Activated naive CD8-positive, alpha-beta T cell treated with anti-CD3 and anti-CD28 coated beads, Interleukin-2, amount 50 U/mL, for 24 hours (primary cell): ENCODE measurements at places on chromosomes 2 and 18.

DNA sequence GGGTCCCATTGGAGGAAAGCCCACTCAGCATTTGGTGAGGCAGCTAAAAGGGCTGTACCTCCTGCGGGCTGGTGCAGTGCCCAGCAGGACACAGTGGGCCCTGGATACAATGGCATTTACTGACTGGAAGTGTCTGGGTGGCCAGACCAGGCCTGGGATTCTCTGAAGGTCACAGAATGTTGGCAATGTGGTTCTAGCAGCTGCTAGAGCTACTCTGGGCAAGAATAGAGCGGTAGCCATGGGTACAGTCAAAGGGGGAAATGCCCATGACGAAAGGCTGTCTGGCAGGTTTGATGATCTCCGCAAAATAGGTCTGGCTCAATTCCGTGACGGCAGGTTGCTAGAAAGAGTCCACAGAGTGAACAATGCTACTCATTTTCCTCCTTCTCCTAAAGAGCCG lies 241.8 kb downstream of the AFF3 start:
- H3K27ac ChIP-seq = no peak overlapping the region
- H3K4me3 ChIP-seq = no peak overlapping the region
- H3K4me1 ChIP-seq = no peaks in the 10 kb centered on the region
- no peak for DNase-seq

DNA sequence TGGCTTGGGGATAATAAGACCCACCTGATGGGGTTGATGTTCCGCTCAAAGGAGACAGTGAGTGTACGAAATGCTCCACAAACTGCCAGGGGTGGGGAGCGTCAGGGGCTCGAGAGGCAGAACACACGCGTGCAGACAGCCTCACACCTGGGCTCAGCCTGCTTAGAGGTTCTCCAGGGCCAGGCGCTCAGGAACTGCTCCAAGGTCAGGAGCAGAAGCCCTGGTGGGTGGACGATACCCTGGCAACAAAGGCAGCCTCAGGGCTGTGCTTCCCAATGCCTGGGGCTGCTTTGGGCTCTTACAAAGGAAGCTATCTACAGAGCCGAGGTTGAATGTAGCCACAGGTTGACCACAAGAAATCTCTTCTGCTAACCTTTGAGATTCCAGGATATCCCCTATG lies 114.4 kb downstream of the CLIP4 start:
- H3K27me3 ChIP-seq = peaks cover 6% of the 10 kb centered on the region
- H3K4me3 ChIP-seq = no peak overlapping the region
- H3K27ac ChIP-seq = no peak overlapping the region
- H3K36me3 ChIP-seq = no peaks in the 10 kb centered on the region

DNA sequence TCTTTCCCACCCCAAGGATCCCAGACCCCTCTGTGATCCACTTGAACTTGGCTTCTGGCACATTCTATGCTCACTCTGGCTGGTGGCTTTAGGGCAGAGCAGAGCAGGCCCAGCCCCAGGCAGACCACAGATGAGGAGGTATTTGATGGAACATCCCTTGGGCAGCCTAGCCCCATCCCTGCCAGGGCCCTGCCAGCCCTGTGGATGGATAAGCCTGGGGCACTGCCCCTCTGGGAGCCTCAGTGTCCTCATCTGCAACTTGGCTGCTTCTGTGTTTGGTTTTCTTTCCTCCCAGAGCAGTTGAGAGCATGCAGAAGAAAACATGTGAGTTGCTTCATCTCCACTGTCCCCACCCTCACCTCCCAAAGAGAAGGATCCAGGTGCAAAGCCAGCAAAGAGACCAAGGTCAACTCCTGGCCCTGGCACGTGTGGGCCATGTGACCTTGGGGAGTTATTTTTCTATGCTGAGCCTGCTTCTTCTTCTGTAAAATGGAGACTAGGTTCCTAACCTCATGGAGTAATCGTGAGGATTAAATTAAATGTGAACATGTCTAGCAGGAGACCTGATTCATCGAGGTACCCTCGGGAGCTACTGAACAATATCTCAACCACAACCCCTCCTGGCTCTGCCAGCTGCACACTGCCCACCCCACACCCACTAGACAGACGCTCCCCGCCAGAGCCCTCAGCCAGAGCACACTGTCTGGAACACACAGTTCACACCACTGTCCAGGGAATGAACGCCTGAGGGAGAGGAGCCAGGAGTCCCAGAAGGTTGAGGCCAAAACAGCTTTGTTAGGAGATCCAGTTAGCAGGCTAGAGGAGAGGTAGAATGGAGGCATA lies 14.6 kb upstream of the TNS1 start:
- no peak overlapping the region for H3K27ac ChIP-seq
- no peaks in the 10 kb centered on the region for H3K36me3 ChIP-seq
- no peak overlapping the region for H3K4me3 ChIP-seq
- peaks cover 7% of the 10 kb centered on the region for H3K27me3 ChIP-seq
- DNase-seq = no peak
- no peaks in the 10 kb centered on the region for H3K4me1 ChIP-seq

GRCh38 chr2:83067947-83068346 lies 1391.1 kb downstream of the SUCLG1 start:
- H3K36me3 ChIP-seq = no peaks in the 10 kb centered on the region
- DNase-seq = no peak
- no peak overlapping the region for H3K27ac ChIP-seq

- H3K36me3 ChIP-seq = no peaks in the 10 kb centered on the region
- peaks cover 2% of the 10 kb centered on the region for H3K27me3 ChIP-seq
- no peak overlapping the region for H3K4me3 ChIP-seq
- H3K4me1 ChIP-seq = peaks cover 1% of the 10 kb centered on the region
Observed at GRCh38 chr18:74333091-74333490, 17.5 kb downstream of the C18orf63 start.

DNA sequence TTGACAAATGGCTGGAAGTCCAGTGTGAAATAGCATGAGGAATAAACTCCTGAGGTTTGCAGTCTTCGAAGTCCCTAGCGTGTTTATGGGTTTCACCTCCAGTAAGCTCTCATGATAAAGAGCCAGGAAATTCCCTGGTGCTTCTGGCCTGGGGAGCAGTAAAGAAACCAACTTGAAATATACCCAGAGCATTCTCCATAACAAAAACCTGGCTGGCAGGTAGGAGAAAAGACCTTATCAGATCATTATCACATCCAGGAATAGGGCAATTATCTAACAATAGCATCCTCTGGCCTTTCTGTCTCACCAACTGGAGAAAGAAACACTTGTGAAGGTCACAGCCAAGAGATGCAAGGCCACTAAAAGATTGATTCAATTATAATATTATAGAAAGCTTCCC lies 513.6 kb upstream of the LRRTM4 start:
- H3K4me3 ChIP-seq = no peak overlapping the region
- no peaks in the 10 kb centered on the region for H3K4me1 ChIP-seq
- no peaks in the 10 kb centered on the region for H3K36me3 ChIP-seq
- DNase-seq = no peak
- H3K27me3 ChIP-seq = no peaks in the 10 kb centered on the region
- no peak overlapping the region for H3K27ac ChIP-seq

DNA sequence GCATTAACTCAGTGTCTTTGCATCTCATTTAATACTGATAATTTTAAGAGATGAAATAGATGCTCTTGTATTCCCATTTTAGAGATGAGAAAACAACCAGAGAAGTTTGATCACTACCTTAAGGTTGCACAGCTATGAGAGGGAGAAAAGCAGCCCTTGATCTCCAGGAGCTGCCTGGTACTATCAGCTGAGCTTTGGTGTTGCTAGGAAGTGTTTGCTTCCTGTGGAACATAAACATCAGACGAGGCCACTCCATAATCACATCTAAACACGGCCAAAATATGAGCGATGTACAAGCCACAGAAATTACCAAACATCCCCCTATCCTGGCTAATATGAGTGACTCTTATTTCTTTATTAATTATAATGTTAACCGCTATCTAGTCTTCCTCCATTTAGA lies 620 bp upstream of the WDFY1 start:
- H3K27ac ChIP-seq = peak overlapping the region; percentile 65
- peaks cover 68% of the 10 kb centered on the region for H3K4me1 ChIP-seq
- H3K4me3 ChIP-seq = peak overlapping the region; percentile 87
- peaks cover 8% of the 10 kb centered on the region for H3K36me3 ChIP-seq

DNA sequence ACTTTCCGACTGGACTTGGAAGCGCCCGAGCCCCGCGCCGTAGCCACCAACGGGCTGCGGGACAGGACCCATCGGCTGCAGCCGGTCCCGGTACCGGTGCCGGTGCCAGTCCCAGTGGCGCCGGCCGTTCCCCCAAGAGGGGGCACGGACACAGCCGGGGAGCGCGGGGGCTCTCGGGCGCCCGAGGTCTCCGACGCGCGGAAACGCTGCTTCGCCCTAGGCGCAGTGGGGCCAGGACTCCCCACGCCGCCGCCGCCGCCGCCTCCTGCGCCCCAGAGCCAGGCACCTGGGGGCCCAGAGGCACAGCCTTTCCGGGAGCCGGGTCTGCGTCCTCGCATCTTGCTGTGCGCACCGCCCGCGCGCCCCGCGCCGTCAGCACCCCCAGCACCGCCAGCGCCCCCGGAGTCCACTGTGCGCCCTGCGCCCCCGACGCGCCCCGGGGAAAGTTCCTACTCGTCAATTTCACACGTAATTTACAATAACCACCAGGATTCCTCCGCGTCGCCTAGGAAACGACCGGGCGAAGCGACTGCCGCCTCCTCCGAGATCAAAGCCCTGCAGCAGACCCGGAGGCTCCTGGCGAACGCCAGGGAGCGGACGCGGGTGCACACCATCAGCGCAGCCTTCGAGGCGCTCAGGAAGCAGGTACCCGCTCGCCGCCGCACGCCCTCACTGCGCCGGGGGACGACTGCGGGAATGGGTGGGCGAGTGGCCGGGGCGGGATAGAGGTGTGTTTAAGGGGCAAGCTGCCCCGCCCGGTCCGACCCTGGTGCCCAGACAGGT lies 713 bp downstream of the ATOH8 start:
- peak overlapping the region; percentile 74 for H3K4me3 ChIP-seq
- peaks cover 12% of the 10 kb centered on the region for H3K4me1 ChIP-seq
- H3K36me3 ChIP-seq = no peaks in the 10 kb centered on the region
- no peak overlapping the region for H3K27ac ChIP-seq
- DNase-seq = peak; percentile 38

GRCh38 chr18:59874166-59874565 lies 25.6 kb upstream of the PMAIP1 start:
- H3K4me1 ChIP-seq = peaks cover 18% of the 10 kb centered on the region
- DNase-seq = no peak
- no peak overlapping the region for H3K27ac ChIP-seq
- peaks cover 5% of the 10 kb centered on the region for H3K27me3 ChIP-seq
- no peak overlapping the region for H3K4me3 ChIP-seq

DNA sequence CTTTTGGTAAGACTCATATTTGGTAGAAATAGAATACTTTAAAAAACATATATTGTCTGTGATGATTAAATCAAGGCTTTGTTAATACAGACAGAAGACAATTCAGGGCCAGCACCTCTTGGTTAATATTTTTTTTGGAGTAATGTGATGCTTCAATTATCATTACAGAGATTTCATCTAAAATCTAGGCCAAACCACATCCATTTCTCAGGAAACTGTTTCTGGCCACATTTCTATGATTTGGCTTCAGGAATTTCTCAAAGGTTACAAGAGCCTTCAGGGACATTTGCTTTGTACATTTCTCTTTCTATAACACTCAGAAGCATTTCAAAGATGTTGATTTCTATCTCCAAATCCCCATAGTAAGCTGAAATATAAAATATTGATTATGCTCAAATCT lies 614.9 kb downstream of the LRP1B start:
- H3K27ac ChIP-seq = no peak overlapping the region
- no peak overlapping the region for H3K4me3 ChIP-seq
- H3K36me3 ChIP-seq = no peaks in the 10 kb centered on the region
- H3K27me3 ChIP-seq = no peaks in the 10 kb centered on the region

DNA sequence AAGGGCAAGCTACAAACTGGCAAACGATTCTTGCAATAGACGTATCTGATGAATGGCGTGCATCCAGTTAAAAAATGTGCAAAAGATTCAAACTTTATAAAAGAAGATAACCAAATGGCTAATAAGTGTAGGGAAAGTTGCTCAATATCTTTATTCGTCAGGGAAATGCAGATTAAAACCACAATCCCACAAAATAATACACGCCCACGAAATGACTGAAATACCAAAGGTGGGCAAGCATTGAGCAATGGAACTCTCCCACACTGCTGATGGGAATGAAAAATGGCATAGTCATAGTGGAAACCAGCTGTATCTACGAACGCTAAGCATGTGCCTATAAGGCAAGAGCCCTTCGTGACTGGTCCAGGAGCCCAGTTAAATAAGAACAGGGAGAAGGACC lies 168.6 kb upstream of the SIX2 start:
- H3K36me3 ChIP-seq = no peaks in the 10 kb centered on the region
- H3K27me3 ChIP-seq = peaks cover 41% of the 10 kb centered on the region

- peak overlapping the region; percentile 80 for H3K27ac ChIP-seq
- peaks cover 48% of the 10 kb centered on the region for H3K4me1 ChIP-seq
- no peaks in the 10 kb centered on the region for H3K27me3 ChIP-seq
Observed at GRCh38 chr2:68811364-68811763, 59.8 kb downstream of the BMP10 start.

DNA sequence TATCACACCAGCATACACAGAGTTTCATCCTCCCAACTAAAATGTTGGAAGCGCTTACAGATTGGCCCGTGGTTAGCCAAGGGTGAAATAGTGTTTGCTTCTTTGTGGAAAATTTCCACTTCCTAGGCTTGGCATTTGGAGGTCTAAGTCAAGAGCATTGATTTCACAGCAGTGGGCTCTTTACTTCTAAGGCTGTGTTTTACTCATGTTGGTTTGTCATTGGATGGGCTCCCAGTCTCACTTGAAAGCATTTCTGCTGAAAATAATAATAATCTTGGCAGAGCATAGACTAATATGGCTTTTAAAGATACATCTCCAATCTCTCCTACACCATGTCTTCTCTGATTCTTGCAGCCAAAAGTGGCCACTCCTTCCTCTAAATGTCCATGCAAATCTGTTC lies 82.9 kb downstream of the DYNAP start:
- no peak for DNase-seq
- H3K4me3 ChIP-seq = no peak overlapping the region
- no peaks in the 10 kb centered on the region for H3K27me3 ChIP-seq
- H3K36me3 ChIP-seq = no peaks in the 10 kb centered on the region

DNA sequence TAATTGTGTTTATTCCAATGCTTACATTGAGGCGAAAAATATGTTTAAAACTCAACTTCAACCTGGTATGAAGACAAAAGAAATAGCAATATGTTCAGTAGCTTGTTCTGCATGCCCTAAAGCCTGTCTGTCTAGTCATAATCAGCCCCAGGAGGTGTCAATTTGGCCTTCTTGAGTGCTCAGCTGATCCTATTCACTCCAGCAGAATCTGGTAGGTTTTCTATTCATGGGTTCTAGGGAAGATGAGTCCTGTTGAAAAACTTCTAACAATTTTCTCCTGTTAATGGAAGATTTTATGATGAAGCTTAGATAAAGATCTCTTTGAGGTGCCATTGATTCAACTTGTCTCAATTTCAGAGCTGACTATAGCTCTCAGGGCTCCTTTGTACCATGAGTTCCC lies 402.0 kb upstream of the UBE2E3 start:
- no peak overlapping the region for H3K27ac ChIP-seq
- H3K4me1 ChIP-seq = no peaks in the 10 kb centered on the region
- no peak overlapping the region for H3K4me3 ChIP-seq
- H3K36me3 ChIP-seq = no peaks in the 10 kb centered on the region

GRCh38 chr2:62382757-62383156 lies 123.2 kb downstream of the TMEM17 start:
- H3K36me3 ChIP-seq = peaks cover 2% of the 10 kb centered on the region
- H3K4me3 ChIP-seq = no peak overlapping the region
- DNase-seq = no peak
- peaks cover 6% of the 10 kb centered on the region for H3K4me1 ChIP-seq
- H3K27ac ChIP-seq = no peak overlapping the region
